ENCODE measurements at places on chromosomes 12 and 14. TPM values are rescaled to one million over a fixed set of nuclear protein-coding genes. Genes with fewer than 3 reads are reported as not detected.

GRCh38 chr12:129276361-129277060, 423.2 kb downstream of the GLT1D1 start:
- DNase-seq = no peak

KRT73 gene
- polyA plus RNA-seq = not detected

- DNase-seq = no peak
These were observed 9.6 kb downstream of the RPS6KL1 start for GRCh38 chr14:74913393-74913910.

AREL1 gene
- 51.8 TPM for polyA plus RNA-seq

- DNase-seq = no peak
These were observed 74.8 kb downstream of the HECTD4 start for GRCh38 chr12:112307317-112308011.

GALNT8 gene
- not detected for polyA plus RNA-seq

DNAH10 gene
- 8.6 TPM for polyA plus RNA-seq

TEX52 gene
- not detected for polyA plus RNA-seq

PLCZ1 gene
- polyA plus RNA-seq = not detected

WSCD2 gene
- polyA plus RNA-seq = not detected

ADIPOR2 gene
- 37.9 TPM for polyA plus RNA-seq

- DNase-seq = no peak
These were observed 37.2 kb downstream of the CACNA2D4 start for GRCh38 chr12:1881301-1881700.

SRGAP1 gene
- polyA plus RNA-seq = 24.9 TPM

- no peak for DNase-seq
These were observed 1.4 kb upstream of the PHC1 start for GRCh38 chr12:8912914-8913313.

CLEC12A gene
- not detected for polyA plus RNA-seq

GRCh38 chr12:123621619-123622530, 11.6 kb downstream of the EIF2B1 start:
- no peak for DNase-seq

DNA sequence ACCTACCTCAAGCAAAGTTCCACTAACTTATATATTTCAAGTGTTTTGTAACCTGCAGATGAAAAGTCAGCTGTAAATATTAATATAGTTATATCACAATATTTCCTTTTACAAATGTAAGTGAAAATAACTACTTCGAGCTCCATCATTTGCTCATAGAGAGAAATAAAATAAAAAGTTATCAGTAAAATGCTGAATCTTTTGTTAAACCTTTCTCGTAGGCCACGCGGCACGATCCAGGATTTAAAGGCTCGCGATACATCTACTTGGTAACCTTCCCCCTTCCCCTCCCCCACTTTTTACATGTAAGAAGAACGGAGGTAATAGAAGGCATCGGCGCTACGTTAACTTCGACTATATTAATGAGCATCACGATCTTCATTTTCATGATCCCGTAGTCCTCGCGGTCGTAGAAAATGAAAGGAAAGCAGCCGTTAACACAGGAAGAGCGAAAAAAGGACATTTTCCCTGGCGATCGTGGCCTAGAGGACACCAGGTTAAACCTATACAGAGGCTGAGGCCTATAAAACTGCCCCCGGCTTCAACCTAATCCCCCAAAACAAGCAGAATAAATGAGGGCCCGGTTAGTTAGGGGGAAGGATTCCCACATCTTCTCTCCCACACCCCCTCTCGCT, 508 bp downstream of the HNRNPC start:
- no peak for DNase-seq

DNA sequence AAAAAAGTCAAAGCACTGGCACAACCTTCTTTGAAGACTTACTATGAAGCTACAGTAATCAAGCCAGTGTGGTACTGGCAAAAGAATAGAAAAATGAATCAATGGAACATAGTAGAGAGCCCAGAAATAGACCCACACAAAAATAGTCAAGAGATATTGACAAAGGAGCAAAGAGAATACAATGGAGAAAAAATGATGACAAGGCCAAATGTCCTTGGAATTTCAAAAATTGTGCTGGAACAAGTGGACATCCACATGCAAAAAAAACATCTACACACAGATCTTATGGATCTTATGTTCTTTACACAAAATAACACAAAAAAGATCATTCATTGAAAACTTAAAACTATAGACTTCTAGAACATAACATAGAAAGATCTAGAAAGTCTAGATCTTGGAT, 1379.7 kb upstream of the SEL1L start:
- no peak for DNase-seq

GRCh38 chr14:90487031-90487430, 90.2 kb downstream of the CALM1 start:
- DNase-seq = no peak
